NCI-H187 treated with DMSO at 0.1 percent for 48 hours (cell line): ENCODE measurements at places on chromosomes 11 and 22.

DNA sequence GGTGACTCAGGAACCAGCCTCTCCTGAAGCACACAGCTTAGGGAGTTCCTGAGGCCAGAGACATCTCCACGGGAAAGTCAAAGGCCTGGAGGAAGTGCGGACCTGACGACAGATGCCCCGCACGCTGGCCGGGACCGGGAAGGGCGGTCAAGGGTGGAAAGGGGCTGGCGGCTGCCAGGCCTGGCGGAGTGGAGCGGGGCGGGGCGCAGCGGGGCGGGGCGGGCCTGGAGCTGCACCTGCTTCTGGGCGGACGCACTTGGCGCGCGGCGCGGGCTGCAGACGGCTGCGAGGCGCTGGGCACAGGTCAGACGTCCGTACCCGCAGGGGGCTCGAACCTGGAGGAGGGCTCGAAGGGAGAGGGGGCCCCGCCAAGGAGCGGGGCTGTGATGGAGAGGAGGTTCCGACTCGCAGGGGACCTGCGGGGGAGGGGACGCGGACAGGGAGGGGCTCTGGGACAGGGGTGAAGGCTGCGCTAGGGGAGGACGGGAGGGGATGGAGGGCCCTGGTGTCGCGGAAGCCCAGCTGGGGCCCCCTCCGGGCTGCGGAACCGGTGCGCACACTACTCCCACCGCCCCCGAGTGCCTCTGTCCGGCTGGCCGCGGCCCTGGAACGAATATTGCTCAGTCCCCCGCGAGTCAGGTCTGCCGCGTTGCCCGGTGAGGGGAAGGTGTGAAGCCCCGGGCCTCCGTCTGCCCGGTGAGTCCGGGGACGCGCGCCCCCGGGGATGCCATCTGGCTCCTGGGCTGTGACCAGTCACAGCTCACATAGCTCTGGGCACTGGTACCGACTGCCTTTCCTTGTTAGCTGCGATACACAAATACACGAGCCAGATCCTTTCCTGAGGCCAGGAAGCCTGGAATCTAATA, at the start of gene TMEM45B:
Gene TMEM45B (plus strand): TSS at position 253 of the 866 bp plus-strand sequence. CDS start 36,635 bp downstream, outside the sequence.
- DNase-seq: no peak

GRCh38 chr11:8095806-8096522, 15.0 kb downstream of the TUB start:
- no peak for DNase-seq

DNA sequence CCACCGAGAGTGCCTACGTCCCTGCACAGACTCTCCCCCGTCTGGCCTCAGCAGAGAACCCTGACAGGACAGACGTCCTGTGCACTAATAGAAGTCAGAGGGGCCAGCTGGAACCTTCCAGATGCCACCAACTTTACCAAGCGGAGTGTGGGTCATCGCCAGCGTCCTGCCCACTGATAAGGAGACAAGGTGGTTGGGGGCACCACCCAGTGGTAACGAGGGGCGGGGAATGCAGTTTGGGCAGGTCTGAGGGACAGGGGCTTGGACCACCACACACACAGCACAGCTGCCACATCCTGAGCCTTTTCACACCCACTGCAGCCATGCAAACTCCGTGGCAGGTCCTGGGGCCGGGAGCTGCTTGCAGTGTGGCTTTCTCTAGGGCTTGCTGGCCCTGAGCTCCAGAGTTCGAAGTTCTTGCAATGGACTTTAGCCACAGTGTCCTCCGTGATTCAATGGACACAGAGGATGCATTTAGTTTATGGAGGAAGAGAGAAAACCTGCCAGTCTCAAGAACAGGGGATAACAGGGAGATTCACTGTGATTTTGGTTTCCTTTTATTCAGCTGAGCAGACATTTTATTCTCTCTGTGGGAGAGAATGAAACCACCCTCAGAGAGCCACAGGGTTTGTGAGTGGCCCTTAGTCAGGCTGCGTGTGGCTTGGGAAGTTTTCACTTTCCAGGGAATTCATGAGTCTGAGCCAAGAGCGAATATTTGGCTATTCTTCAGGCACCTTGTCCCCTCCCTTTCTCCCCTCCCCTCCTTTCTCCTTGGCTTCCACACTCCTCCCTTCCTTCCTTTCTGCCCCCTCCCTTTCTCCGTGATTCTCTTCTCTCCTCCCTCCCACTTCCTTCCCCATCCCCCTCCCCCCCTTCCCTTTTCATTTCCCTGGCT, 13.1 kb downstream of the MRGPRG start:
- no peak for DNase-seq

GRCh38 chr11:10584071-10584501, 15.6 kb upstream of the LYVE1 start:
- no peak for DNase-seq
